Left colon (tissue), 2 donors: ENCODE measurements at places on chromosomes 3 and 15.

- DNase-seq: no peak
These were observed 28.4 kb downstream of the RBM6 start for GRCh38 chr3:49968346-49968745.

- no peak for DNase-seq
These were observed 31.1 kb downstream of the PHLDB2 start for GRCh38 chr3:111890051-111890580.

DNA sequence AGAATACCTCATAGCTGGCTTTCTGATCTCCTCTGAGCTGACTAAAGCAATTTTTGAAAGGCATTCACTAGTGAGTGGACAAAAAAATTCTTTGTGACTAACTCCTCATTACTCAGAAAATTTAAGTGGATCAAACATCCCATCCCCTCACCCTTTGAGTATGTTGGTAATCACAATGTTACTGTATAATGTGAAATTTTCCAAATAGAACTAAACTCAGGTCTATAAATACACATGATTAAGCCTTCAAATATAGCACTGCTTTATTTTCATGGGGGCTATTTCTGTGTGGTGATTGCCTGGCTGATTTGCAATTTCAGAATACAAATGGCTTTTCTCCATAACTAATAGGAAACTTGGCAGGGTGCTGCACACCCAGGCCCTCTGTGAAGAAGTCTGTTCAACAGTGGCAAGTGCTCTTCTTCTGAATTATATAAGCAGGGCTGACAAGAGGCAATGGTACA, 45.9 kb upstream of the ACTC1 start:
- DNase-seq: no peak

DNA sequence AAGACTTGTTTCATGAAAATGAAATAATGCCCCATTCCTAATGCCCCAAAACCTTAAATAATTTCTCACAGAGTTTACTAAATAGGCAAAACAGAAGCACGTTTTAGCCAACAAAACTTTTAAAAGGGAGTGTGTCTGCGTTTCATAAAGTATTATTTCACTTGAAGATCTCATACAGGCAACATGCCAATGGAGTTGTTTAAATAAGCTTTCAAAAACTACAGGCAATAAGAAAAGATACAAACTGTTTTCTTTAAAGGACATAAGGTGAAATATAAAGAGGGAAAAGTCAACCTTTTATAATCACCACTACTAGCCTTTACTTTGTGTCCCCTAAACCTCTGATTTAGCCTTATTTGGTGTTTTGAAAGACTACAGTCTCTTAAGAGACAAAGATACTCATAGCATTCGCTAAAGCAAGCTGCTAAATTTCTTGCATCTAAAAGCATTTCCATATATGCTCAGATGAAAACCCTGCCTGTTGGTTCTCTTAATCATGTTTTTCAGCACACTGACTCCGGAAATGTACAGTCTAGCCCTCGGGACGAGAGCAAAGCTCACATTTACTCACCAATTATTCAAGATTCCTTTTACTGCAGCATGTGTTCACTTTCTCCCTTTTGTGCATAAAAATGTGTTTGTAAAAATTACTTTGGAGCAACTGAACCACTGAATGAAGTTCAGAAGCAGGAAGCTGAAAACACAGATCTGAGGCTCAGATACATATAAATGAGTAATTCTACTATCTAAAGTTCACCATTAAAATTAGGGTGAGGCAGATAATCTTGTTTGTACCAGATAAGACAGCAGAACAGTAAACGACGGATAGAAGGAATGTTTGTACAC, 119.0 kb downstream of the GOLIM4 start:
- no peak for DNase-seq

DNA sequence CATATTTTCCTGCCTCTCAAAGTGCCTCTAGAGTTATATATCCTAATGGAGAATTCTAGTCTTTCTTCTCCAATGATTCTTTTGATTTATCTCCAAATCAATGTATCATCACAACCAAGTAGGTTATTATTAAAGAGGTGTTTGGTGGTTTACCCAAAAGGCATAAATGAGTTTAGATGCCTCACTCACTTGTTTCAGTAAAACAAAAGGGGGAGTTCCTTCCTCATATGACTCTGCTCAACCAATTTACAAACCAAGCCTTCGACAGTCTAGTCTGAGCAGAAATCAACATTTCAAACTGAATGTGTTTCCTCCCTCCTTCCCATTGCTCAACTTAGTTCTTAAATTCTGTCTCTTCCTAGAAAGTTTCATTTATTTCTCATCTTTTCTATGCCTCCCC, 116.5 kb downstream of the TNIK start:
- no peak for DNase-seq

DNA sequence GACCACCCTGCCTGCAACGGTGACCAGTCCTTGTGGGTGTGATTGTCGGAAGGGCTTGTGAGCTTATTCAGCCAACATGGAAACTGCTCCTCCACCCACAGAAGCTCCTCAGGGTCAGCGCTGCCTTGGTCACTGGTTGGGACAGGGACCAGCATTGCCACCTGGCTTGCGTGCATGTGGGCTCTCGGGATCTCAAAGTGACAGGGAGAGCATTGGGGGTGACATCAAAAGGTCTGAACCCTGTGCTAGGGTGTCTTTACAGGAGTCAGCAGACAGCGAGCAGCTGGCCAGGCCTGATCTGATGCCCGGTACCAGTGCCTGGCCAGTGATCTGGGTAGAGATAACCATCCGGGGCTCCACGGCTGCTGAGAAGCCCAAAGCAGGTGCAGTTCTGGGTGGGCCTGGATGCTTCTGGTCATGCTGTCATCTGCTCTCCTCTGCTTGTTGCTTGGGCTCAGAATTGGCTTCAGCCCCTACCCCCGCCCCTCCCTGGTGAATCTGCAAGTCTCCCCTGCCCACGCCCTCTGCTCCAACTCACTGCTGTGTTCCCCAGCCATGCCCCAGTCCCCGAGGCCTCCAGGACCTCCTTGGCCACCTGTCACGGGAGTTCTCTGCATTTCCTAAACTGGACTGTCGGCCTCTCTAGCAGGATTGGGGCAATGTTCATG, 134.8 kb downstream of the NSMCE3 start:
- no peak for DNase-seq

DNA sequence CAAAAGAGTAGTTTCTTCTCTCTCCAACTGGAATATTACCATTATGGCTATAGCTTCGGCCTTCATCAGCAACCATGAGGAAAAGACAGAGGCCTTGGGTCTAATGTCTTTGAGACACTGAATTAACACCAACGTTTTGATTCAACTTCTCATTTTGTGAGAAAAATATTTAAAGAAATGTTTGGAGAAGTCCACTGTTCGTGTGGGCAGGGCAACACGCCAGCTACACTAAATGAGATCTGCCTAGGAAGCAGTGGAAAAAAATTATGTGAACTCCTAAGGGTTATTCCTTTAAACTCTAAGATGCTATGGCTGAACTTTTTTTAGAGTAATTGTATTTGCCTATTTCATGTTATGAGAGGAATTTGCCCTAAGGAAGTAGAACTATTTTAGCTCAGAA, 41.8 kb downstream of the NCEH1 start:
- DNase-seq: no peak

DNA sequence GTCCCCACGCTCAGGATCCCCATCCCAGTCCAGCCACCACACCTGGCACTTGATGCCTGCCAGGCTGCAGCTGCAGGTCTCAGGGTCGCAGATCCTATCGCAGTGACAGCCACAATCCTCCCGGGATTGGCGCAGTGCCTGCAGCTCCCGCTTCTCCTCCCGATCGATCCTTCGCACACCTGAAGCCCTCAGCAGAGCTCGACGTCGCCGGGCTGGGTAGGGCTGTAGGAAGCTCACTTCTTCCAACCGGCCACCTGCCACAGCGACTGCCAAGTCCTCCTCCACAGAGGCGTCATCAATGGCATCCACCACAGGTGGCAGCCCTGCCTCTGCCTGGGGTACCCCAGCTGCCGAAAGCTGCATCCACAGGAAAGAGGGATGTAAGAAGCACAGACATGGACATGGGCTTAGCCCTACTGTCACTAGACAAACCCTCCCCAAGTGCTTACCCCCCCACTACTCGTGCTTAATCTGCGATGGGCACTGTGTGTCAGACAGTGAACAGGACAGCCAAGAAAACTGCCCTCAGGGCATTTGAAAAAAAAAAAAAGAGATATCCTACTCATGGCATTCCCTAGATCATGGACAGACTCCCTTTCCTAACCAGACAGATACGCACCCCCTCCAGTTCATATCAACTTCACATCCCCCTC, 9.2 kb downstream of the CSRNP1 start:
- DNase-seq: no peak

- DNase-seq: no peak
These were observed 51.6 kb downstream of the ATG7 start for GRCh38 chr3:11323813-11324212.

DNA sequence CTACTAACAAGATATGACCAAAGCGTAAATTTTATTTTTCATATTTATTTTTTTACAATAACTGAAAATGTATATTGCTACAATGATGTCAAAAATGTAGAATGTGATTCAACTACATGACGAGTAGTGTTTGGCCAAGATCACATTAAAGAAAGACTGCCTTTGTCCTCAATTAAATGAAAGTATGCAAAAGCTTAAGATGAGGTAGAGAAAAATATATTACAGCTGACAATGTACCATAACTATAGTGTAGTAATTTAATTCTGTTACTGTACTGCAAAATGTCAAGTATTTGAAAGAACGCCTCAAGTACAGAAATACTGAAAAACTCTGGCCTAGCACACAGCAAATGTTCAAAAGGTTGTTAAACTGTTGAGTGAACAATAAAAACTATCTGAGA, 9.7 kb downstream of the PRICKLE2 start:
- no peak for DNase-seq
